ENCODE measurements at places on chromosomes 12 and 14.

GRCh38 chr12:34291001-34291400, 268.7 kb downstream of the ALG10 start:
- no peak for DNase-seq

- no peak for DNase-seq
Observed at GRCh38 chr12:78797196-78797931, 67.2 kb upstream of the SYT1 start.

DNA sequence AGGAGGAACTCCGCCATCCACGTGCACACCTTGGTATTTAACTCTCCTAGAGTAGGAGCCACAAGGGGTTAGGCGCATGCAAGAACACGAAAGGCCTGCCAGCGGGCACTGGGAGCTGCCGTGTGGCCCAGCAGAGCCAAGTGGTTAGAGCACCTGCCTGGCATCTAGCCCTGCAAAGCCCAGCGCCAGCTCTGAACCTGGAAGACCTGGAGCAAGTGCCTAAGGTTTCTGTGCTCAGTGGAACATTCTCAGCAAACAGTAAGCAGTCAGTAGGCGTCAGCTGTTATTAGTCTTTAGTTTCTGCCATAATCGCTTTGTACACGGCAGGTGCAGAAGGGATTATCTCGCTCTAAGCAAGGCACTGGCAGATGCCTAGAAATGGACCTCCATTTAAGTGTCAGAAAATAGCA, 55.4 kb downstream of the SETD3 start:
- no peak for DNase-seq

- no peak for DNase-seq
Observed at GRCh38 chr12:96206936-96207662, 12.9 kb downstream of the ELK3 start.

DNA sequence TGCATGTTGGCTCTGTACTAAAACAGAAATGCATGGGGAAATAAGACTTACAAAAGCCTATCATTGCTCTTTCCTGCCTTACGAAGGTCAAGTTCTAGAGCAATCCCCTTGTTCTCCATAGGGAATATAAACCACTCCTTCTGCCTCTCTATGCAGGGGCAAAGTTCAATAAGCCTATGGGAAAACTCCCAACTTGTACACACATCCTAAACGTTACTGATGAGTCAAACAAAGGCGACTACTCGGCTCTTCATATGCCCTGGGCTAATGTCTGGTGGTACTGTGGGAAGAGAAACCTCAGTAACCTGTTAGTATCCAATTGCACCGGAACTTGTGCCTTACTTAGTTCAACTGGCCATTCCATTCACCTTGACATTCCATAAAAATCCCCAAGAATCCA, 32.7 kb downstream of the PRMT8 start:
- no peak for DNase-seq

DNA sequence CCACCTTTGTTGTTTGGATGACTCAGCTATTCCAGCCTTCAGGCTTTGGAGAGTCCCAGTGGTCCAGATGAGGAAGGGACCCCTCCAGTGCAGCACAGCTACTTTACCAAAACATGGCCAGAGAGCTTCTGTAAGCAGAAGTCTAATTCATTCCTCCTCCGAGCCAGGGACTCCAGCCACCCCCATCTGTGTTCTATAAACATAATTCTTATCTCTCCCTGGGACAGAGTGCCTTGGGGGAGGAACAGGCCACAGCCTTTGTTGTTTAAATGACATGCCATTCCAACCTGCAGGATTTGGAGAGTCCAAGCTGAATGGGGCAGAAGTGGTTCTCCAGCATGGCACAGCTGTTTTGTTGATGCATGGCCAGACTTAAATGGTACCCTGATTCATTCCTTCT, 994.0 kb downstream of the TRHDE start:
- no peak for DNase-seq
